ENCODE measurements at places on chromosomes 5 and 9.
A peak's percentile ranks its signal among the peaks of the same experiment; 100 is the strongest.

- DNase-seq: no peak
Observed at GRCh38 chr9:22136461-22137096, 127.5 kb upstream of the CDKN2B start.

GRCh38 chr5:32583582-32584232, 1.6 kb upstream of the SUB1 start:
- peak; percentile 50 for DNase-seq

DNA sequence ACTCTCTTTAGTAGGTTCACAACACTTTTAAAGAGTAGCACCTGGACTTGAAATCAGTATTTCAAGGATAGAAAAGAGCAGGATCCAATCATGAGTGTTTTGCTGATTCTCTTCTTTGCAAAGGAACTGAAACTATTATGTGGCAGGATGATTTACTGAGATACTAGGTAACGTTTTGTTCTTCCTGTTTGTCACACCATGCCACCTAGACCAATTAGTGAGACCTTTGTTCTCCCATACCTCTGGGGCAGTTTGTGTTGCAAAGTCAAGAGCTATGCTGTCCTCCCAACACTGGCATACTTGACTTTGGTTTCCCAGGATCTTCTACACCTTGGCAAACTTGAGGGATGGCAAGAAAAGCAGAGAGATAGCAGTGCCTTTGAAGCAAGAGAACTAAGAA, 43.4 kb downstream of the PPP1R2B start:
- no peak for DNase-seq

DNA sequence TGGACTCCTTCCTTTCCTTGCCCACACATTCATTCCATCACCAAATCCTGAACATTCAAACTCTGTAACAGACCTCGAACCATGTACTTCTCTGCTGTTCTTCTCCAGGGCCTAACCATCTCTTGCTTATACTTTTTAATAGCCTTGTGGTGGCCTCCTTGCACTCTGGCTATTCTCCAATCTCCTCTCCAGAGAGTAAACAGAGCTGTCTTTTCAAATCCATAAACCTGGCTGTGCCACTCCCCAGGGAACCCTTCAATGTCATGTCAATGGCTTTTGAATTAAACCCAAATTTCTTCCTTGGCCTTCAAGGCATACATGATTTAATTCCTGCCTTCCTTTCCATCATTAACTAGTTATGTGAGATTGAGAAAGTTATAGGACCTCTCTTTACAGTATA, 277.6 kb upstream of the EFNA5 start:
- DNase-seq: no peak

DNA sequence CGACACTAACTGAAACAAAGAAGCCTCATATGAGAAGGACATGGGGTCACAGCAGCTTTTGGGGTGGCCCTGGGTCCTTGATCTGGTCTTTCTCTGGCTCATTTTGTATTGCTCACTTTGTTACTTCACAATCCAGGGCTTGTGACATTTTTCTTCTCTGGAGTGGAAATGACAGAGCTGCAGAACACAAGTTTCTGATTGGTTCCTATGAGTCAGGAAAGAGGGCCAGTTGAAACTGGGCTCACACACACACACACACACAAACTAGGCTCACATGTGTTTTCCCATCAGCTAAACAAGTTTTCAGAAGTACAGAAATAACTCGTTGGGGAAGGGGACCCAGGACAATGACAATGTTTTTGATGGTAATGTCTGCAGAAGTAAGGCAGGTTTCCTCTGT, 54.3 kb downstream of the TMC1 start:
- no peak for DNase-seq

DNA sequence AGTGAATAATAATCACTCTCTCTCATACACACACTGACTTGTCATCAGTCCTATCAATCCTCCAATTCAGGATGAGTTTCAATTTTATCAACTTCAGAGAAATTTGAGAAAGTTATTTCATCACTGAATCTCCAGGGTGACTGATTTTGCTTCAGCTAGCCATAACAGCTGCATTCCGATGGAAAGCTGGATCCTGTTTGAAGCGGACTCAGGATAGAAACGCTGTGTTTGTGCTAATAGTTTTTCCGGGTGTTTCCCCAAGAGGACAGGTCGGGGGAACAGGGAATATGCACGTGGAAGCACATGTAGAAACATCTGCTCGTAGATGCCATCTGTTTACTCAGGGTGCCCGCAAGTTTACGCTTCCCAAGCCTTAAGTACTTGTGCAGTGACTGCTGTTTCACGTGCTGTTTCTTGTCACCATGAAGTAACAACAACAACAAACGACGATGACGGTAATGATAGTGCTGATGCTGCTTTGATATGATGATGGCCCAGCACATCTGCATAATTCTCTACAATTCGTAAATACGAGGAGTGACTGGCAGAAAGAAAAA, 263.7 kb upstream of the DAPK1 start:
- no peak for DNase-seq

GRCh38 chr5:58767104-58767503, 184.2 kb downstream of the RAB3C start:
- no peak for DNase-seq

- DNase-seq: no peak
Observed at GRCh38 chr9:5633243-5633642, 4.3 kb downstream of the RIC1 start.

DNA sequence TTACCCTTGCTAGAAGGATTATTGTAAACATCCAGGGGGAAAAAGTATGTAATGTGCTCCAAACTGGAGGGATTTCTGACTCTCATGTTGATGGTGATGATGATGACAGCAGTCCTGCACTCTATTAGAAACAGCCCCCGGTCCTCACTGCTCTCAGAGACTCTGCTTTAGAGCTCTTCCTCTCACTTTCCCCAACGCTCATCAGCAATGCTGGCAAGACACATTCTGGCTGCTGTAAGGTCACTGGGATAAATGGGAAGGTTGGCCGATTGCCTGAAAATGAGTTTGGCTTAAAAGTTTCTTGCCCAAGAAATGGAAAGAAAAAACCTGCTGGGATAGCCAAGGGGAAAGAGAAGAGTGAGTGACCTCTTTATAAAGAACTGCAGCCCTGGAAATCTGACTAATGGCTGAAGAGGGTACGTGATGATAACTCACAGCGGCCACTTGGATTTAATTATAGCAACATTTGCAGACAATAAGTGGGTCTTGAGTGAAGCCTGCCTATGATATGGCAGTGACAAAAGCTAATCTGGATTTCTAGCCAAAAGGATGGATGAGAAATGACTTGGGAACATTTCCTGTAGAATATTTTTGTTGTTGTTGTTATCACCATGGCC, 235.8 kb downstream of the TMEM38B start:
- DNase-seq: no peak

- peak; percentile 26 for DNase-seq
Observed at GRCh38 chr5:112210430-112211005, 208.6 kb downstream of the EPB41L4A start.
